AG04449 (cell line): ENCODE measurements at places on chromosomes 5 and 9.

DNA sequence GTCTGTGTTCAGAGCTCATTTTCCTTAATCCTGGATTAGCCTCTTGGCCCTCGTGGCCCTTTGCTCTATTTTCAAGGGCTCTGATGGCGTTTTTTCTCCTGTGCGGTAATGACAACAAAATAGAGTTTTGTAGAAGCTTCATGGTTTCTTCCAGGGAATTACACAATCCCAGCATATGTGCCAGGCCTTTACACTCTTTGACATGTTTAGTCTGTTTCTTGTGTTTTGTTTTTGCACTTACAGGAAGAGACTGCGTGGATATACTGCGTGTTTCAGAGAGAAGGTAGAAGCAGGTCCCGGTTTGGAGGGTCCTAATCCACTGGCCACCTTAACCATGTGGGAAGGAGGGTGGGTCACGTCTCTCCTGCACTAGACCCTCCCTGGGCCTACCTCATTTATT, 400.2 kb upstream of the IRX4 start:
- no peak for DNase-seq

DNA sequence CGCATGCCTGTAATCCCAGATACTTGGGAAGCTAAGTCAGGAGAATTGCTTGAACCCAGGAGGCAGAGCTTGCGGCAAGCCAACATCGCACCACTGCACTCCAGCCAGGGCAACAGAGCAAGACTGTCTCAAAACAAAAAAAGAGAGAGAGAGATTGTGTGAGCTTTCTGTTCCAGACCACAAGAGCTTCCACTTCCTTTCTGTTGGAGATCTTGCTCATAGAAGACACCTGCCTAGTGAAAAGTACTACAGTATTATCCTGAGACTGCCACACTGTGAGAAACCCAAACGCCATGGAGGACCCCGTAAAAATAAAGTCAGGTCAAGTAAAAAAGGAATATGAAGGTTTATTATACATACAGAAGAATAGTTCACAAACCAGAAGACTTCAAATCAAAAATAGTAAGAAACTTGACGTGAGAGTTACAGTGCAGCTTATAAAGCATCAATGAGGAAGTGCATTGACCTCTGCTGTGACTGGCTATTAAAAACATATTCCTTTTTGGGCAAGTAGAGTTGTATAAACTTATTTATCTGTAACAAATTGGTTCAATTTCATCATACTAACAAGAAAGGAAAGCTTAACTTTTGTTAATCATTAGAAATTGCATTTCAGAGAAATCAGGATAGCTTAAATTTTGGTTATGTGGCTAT, 4.3 kb upstream of the EMB start:
- no peak for DNase-seq

GRCh38 chr9:109652112-109652511, 127.9 kb upstream of the PALM2AKAP2 start:
- DNase-seq = no peak

GRCh38 chr9:125183054-125183453, 6.5 kb downstream of the PPP6C start:
- no peak for DNase-seq

GRCh38 chr5:10479154-10479721, 37.6 kb downstream of the ROPN1L start:
- DNase-seq = no peak

GRCh38 chr5:172494630-172495505, 40.5 kb upstream of the SH3PXD2B start:
- no peak for DNase-seq

DNA sequence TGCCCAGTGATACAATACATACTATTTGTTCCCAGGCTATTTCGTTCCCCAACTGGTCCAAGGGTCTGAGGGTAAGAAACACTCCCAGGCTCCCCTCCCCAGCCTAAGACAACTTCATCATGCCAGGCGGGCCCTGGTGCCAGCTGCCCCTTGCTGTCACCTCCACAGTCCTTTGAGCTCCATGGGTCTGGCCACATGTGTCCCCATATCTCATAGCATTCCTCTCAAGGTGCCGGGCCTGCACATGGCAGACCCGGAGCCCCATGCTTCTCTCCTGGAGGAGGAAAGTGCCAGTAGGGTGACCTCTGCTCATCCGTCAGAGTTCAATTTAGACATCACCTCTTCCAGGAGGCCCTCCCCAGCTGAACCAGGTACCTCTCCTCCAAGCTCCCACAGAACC, 120.5 kb downstream of the C5orf15 start:
- DNase-seq = no peak

DNA sequence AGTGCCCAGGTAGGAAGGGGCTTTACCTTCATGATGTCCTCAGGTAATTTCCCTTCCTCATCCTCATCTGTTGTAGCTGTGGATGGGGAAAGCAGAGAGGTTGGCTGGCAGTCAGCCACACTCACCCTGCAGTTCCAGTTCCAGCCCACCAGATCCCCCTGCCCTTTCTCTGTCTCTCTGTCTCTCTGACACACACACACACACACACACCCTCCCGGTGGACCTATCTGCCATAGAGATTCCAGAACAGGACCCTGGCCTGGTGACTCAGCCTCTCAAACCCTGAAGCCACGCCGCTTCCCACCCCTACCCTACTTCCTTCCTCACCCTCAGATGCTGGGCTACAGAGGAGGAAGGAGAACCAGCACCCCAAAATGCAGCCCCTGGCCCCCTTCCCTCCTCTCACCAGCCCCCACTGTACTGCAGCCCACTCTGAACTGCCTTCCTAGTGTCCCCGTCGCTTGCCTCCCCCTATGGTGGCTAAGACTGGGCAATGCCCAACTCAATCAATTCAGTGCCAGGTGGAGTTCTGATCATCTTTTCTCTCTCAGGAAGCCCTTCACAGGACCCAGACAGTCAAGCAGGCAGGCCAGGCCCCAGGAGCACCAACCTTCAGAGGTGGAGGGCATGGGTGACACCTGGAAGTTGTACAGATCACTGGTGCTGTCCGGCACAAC, 4.8 kb downstream of the IRF1 start:
- DNase-seq = no peak

- DNase-seq = no peak
Measured at GRCh38 chr9:73536403-73536802, 384.7 kb downstream of the ANXA1 start.
